ENCODE measurements at places on chromosomes 4 and X. TPM values are rescaled to one million over a fixed set of nuclear protein-coding genes. Genes with fewer than 3 reads are reported as not detected.

Gene ZMAT1
- 0.96 TPM for total RNA-seq

Gene AKAP14
- not detected for total RNA-seq

Gene ZDHHC15
- total RNA-seq = 6.4 TPM

Gene TEX11
- not detected for total RNA-seq

Gene SNX12
- 31.2 TPM for total RNA-seq

Gene ETNPPL
- not detected for total RNA-seq

Gene POU4F2
- total RNA-seq = not detected

Gene IL21
- not detected for total RNA-seq

Gene EGF
- total RNA-seq = not detected

Gene COL4A6
- under 0.01 TPM for total RNA-seq

Gene KLF8
- 5.7 TPM for total RNA-seq

Gene ZNF711
- 1.2 TPM for total RNA-seq

Gene HTN3
- not detected for total RNA-seq

Gene BMX
- total RNA-seq = 1.3 TPM

DNA sequence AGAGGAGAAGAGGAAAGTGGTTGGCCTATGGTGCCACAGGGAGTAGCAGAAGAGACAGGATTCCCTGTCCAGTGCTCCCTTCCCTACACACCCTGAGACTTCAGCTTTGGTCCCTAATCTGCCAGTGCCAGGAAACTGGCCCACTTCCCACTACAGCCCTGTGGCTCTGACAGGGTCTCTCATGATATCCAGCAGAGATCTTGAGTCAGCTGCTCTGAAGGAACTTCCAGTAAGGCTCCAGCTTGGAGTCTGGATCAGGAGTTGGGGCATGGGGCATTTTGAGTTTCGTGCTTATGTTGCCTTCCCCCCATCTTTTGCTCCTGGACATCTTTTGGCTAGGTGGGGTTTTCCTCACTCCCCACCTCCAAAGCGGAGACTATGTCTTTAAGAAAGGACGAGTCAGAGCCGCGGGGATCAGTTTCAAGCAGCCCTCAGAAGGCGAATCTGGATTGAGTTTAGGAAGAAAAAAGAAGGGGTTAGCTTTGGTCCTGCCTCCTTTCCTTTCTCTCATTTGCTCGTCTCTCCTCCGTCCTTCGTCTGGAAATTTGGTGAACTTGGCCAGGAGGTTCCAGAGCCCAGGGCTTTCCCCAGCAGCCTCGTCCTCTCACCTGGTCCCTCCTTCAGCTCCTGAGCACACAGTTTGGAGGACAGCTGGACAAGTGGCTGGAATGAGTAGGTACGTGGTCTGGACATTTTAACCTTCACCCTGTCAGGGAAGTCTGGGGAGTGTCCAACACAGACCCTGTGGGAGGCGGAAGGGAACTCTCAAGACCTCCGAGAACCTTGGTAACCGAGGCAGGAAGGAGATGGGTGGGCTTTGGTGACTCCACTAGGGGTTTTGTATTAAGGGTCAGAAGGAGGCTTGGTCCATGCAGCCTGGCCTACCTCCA is 104.4 kb downstream of the RTL5 start:
- no peaks in the 10 kb centered on the region for H3K4me1 ChIP-seq
- DNase-seq = no peak
- peak overlapping the region; percentile 67 for H3K27ac ChIP-seq
- peaks cover 1% of the 10 kb centered on the region for H3K27me3 ChIP-seq
- H3K4me3 ChIP-seq = peak overlapping the region; percentile 61

DNA sequence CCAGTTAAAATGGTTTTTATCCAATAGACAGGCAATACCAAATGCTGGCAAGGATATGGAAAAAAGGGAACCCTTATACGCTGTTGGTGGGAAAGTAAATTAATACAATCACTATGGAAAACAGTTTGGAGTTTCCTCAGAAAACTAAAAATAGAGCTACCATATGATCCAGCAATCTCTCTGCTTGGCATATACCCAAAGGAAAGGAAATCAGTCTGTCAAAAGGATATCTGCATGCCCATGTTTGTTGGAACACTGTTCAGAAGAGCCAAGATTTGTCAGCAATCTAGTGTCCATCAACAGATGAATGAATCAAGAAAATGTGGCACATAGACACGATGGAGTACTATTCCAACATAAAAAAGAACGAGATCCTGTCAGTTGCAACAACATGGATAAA is 91.0 kb upstream of the SH3RF1 start:
- no peaks in the 10 kb centered on the region for H3K4me1 ChIP-seq
- H3K4me3 ChIP-seq = no peak overlapping the region
- no peaks in the 10 kb centered on the region for H3K36me3 ChIP-seq
- DNase-seq = no peak
- no peaks in the 10 kb centered on the region for H3K27me3 ChIP-seq
- no peak overlapping the region for H3K27ac ChIP-seq

GRCh38 chr4:76737180-76737579 is 160.8 kb downstream of the SOWAHB start:
- H3K27me3 ChIP-seq = no peaks in the 10 kb centered on the region
- no peak for DNase-seq
- H3K4me3 ChIP-seq = no peak overlapping the region
- H3K4me1 ChIP-seq = peaks cover 40% of the 10 kb centered on the region
- H3K27ac ChIP-seq = peak overlapping the region; percentile 97
- H3K36me3 ChIP-seq = peaks cover 29% of the 10 kb centered on the region

DNA sequence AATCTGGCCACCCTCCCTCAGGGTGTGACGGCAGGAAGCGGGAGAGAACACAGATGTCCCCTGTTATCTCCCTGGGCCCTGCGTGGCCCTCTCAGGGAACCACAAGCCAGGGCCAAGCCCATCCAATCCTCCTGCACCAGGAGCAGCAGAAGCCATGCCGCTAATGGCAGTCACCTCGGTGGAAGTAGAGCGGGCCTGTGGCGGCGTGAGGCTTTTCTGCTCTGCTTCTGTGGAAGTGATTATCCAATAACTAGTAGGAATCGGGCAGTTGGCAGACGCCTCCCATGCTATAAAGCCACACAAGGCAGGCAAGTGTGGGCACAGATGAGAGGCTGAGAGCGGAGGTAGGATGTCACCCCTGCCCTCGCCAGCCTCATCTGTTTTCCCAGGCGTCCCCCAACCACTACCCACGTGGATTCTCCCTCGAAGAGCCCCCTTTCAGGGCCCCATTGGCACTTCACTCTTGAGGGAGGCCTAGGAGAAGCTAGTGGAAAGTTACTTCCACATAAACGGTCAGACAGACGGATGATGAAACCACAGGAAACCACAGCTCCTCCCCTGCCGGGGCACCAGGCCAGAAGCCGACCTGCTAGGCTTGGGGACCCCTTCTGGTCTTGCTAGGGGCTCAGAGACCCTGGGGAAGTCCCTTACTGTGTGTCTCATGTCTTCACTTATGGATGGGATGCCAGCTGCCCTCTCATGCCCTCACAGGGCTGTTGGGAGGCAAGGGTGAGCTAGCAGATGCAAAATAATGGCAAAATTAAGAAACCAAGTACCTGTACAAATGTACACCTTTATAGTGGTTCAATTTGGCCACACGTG is 18.8 kb upstream of the TMSB4X start:
- H3K27me3 ChIP-seq = no peaks in the 10 kb centered on the region
- DNase-seq = no peak
- H3K4me1 ChIP-seq = no peaks in the 10 kb centered on the region
- H3K4me3 ChIP-seq = no peak overlapping the region

- no peaks in the 10 kb centered on the region for H3K4me1 ChIP-seq
- H3K36me3 ChIP-seq = no peaks in the 10 kb centered on the region
- no peak for DNase-seq
- no peak overlapping the region for H3K4me3 ChIP-seq
- no peak overlapping the region for H3K27ac ChIP-seq
Measured at GRCh38 chr4:183971929-183972490, 66.9 kb downstream of the STOX2 start.

DNA sequence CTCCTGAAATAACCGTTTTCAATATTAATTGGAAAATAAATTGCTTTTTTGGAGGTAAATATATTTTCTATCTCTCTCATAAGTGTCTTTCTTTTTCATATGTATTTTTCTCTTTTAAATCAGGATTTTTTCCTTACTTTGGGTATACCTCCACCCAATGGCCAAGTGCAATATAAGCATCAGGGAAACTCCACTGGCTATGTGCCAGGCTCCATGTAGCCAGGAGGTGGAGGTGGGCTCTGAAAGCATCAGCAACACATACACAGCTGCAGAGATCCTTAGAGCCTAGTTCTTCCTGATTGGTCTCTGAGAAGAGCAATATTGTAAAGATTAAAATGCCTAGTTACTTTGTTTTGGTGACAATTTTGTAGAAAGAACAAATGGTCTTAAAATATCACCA is 3.4 kb downstream of the GABRA2 start:
- H3K4me3 ChIP-seq = no peak overlapping the region
- H3K27ac ChIP-seq = no peak overlapping the region
- H3K4me1 ChIP-seq = no peaks in the 10 kb centered on the region
- H3K36me3 ChIP-seq = no peaks in the 10 kb centered on the region
- no peaks in the 10 kb centered on the region for H3K27me3 ChIP-seq

DNA sequence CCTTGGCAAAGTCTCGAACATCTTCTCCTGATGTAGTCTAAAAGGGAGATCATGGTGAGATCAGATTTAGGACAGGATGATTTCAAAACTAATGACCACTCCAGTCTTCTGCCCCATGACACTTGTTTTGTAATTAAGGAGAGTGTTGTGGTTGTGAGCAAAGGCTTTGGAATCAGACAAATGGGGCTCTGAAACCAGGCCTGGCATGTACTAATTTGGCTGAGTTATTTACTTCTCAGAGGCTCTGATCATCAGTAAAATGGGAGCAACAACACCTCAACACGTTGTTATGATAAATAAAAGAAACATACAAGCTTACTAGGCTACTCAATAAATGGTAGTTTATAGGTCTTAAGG is 106.9 kb upstream of the FTHL17 start:
- no peaks in the 10 kb centered on the region for H3K27me3 ChIP-seq
- H3K36me3 ChIP-seq = no peaks in the 10 kb centered on the region

DNA sequence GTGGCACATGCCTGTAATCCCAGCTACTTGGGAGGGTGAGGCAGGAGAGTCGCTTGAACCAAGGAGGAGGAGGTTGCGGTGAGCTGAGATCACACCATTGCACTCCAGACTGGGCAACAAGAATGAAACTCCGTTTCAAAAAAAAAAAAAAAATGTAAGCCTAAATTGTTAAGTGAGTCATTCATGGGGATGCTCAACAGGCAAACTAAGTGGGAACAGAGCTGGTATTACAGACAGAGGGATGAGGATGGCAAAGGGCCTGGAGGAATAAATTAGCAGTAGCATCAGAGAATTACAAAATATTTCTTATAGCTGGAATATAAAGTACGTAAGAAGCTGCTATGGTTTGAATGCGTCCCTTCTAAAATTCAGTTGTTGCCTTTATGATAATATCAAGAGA is 43.4 kb upstream of the OGT start:
- H3K4me3 ChIP-seq = no peak overlapping the region
- no peaks in the 10 kb centered on the region for H3K27me3 ChIP-seq
- H3K4me1 ChIP-seq = no peaks in the 10 kb centered on the region
- no peaks in the 10 kb centered on the region for H3K36me3 ChIP-seq
- no peak overlapping the region for H3K27ac ChIP-seq

GRCh38 chrX:13607331-13607995 is 38.1 kb downstream of the EGFL6 start:
- no peaks in the 10 kb centered on the region for H3K27me3 ChIP-seq
- H3K27ac ChIP-seq = no peak overlapping the region

GRCh38 chr4:71186566-71187403 is 152.0 kb upstream of the SLC4A4 start:
- H3K36me3 ChIP-seq = no peaks in the 10 kb centered on the region
- peak overlapping the region; percentile 82 for H3K27ac ChIP-seq
- no peaks in the 10 kb centered on the region for H3K27me3 ChIP-seq
- DNase-seq = peak; percentile 77
- peaks cover 8% of the 10 kb centered on the region for H3K4me1 ChIP-seq

- no peak overlapping the region for H3K4me3 ChIP-seq
- H3K36me3 ChIP-seq = no peaks in the 10 kb centered on the region
- DNase-seq = no peak
- H3K27me3 ChIP-seq = no peaks in the 10 kb centered on the region
- H3K4me1 ChIP-seq = no peaks in the 10 kb centered on the region
Measured at GRCh38 chr4:54556051-54556450, 101.7 kb upstream of the KIT start.

GRCh38 chr4:40055863-40056715 is 561 bp upstream of the N4BP2 start:
- no peaks in the 10 kb centered on the region for H3K36me3 ChIP-seq
- H3K27ac ChIP-seq = peak overlapping the region; percentile 97
- peak overlapping the region; percentile 72 for H3K4me3 ChIP-seq
- peaks cover 11% of the 10 kb centered on the region for H3K4me1 ChIP-seq
- H3K27me3 ChIP-seq = no peaks in the 10 kb centered on the region
- peak; percentile 81 for DNase-seq

GRCh38 chr4:8403976-8404375 is 36.5 kb downstream of the ACOX3 start:
- H3K4me3 ChIP-seq = no peak overlapping the region
- H3K36me3 ChIP-seq = peaks cover 46% of the 10 kb centered on the region
- no peak overlapping the region for H3K27ac ChIP-seq
- H3K4me1 ChIP-seq = peaks cover 19% of the 10 kb centered on the region
- no peaks in the 10 kb centered on the region for H3K27me3 ChIP-seq

DNA sequence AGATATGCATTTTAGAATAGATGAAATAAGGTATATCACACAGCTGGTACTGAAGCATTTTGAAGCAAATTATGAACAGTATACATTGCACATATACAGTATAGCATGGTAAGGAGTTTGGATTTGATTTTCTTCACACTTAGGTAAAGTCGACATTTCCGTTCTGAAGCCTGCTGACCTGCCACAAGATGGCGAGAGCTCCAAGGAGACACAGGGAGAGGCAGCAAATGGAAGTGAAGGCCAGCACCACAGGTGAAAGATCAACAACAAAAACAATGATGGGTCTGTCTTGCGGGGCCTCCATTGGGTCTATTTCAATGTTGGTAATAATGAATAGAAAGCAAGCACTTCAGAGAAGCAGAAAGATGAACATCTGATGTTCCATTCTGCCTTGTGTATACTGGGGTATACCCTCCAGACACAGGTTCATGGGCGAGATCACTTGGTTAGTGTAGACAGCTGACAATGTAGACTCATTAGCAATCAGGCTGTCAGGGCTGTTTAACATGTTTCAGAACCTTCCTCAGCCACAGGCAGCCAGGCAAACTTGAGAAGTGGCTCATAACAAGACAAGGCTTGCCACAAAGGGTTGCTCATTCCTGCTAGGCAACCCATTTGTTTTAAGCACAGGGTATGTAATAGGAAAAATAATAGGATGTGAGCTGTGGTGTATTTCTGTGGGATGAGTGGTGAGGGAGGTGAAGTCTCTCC is 21.4 kb upstream of the NOX1 start:
- no peaks in the 10 kb centered on the region for H3K4me1 ChIP-seq
- H3K36me3 ChIP-seq = no peaks in the 10 kb centered on the region
- H3K27me3 ChIP-seq = no peaks in the 10 kb centered on the region

- H3K27me3 ChIP-seq = no peaks in the 10 kb centered on the region
- no peaks in the 10 kb centered on the region for H3K4me1 ChIP-seq
- no peak for DNase-seq
- H3K4me3 ChIP-seq = no peak overlapping the region
- H3K27ac ChIP-seq = no peak overlapping the region
Measured at GRCh38 chrX:7294483-7294882, 146.5 kb upstream of the PUDP start.

- H3K27ac ChIP-seq = no peak overlapping the region
- no peaks in the 10 kb centered on the region for H3K27me3 ChIP-seq
- H3K36me3 ChIP-seq = no peaks in the 10 kb centered on the region
- H3K4me1 ChIP-seq = no peaks in the 10 kb centered on the region
Measured at GRCh38 chr4:156137679-156138473, 184.2 kb upstream of the CTSO start.

GRCh38 chr4:102319594-102319993 is 25.7 kb downstream of the SLC39A8 start:
- no peaks in the 10 kb centered on the region for H3K27me3 ChIP-seq
- H3K4me3 ChIP-seq = no peak overlapping the region
- no peaks in the 10 kb centered on the region for H3K4me1 ChIP-seq
- H3K27ac ChIP-seq = no peak overlapping the region
- no peaks in the 10 kb centered on the region for H3K36me3 ChIP-seq

All from ascending aorta (tissue), 2 donors.